Stimulated activated CD4-positive, alpha-beta T cell treated with anti-CD3 and anti-CD28 coated beads, Interleukin-1b, Interleukin-23, amount 100 ng/mL, for 4 hours (primary cell): ENCODE measurements at places on chromosomes 11 and 22.

- no peak for DNase-seq
Measured at GRCh38 chr11:12019337-12019736, 10.9 kb upstream of the DKK3 start.

GRCh38 chr11:108906826-108907225, 242.0 kb downstream of the DDX10 start:
- no peak for DNase-seq

- no peak for DNase-seq
Measured at GRCh38 chr11:611001-611996, 4.5 kb downstream of the IRF7 start.

DNA sequence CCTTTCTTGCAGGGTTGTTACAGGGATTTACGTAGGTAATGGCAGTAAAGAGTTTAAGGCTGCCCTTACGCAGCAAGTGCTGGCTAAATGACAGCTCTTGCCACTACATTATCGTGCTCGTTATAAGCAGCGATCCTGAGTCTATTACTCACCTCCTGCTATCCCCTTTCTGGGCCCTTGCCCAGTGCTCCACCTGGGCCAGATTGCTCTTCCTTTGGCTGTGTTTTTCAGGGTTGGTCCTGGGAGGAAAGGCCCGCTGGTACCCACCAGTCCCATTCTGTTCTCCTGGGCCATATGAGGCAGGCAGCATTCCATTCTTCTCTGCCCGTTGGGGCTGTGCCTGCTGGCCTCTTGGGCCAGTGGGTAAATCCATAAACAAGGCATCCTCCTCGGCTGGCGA, 87.5 kb downstream of the C11orf58 start:
- DNase-seq: no peak

DNA sequence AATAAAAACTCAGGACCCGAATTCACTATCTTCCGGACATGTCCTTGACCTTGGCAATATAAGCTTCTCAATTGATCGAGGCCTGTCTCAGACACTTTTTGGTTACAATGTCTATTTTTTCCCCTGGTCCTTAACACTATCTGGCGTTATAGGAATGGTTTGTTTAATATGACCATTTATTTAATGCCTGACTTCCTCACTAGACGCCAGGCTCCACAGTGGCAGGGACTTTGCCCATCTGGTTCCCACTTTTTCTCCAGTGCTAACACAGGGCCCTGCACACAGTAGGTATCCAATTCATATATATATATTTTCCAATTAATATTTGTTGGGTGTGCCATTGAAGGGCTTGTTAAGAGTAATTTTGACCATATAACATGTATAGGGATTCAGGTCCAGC, 7.9 kb upstream of the CBX6 start:
- DNase-seq: no peak

DNA sequence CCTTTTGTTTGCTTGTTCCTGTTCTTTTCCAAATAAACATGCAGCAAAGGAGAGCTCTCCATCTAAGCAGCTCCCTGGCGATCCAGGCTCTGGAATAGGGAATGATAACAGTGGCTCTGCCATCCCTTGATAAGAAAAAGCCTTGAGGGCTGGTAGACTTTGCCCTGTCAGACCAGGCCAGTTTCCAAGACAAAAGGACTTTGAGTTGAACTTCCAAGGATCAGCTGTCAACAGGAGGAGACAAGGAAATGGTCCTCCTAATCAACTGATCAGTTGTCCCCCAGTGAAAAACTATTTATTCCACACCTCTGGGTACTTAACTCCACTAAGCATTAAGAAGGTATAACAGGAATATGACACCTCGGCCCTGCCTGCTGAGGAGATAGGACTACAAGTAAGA, 127.8 kb downstream of the PARVA start:
- no peak for DNase-seq

DNA sequence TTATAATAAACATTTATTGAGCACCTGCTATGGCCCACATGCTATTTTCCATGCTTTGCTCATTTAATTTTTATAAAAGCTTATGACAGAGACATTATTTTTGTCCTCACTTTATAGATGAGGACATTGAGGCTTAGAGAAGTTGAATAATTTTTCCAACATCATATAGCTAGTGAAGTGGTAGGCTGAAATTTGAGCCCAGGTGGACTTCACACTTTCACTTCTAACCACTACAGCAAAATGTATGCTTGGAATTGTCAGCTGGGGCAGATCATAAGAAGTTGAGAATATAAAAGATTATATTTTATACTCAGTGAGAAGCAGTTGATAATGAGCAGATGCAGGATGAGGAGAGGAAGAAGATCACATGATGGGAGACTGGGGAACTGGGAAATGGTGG, 146.1 kb downstream of the LDLRAD3 start:
- DNase-seq: no peak
